PC-9 (cell line): ENCODE measurements at places on chromosomes 3 and 15. TPM values are rescaled to one million over a fixed set of nuclear protein-coding genes. Genes with fewer than 3 reads are reported as not detected.

DNA sequence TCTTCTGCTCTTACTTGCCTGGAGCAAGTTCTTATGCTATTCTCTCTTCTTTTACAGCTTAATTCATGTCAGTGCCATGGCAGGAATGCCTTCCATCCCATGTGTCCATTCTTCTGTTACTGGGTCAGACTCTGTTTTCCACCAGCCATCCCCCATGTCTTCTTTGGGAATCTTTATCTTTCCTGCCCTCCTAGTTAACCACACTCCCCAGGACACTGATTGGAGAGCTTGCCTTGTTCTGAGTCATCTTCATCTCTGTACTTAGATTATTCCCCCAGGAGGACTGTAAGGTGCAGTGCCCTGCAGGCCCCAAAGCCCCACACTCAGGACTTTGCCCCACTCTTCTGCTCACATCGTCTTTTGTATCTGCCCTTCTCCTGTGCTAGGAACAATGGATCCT is 3.6 kb downstream of the ABHD17C start:
- no peaks in the 10 kb centered on the region for H3K27me3 ChIP-seq
- H3K4me3 ChIP-seq: peak overlapping the region; percentile 99; the same call in 1 of the 2 replicates
- peaks cover 64% of the 10 kb centered on the region for H3K4me1 ChIP-seq
- H3K36me3 ChIP-seq: peaks cover 18% of the 10 kb centered on the region
- no peak for DNase-seq

DNA sequence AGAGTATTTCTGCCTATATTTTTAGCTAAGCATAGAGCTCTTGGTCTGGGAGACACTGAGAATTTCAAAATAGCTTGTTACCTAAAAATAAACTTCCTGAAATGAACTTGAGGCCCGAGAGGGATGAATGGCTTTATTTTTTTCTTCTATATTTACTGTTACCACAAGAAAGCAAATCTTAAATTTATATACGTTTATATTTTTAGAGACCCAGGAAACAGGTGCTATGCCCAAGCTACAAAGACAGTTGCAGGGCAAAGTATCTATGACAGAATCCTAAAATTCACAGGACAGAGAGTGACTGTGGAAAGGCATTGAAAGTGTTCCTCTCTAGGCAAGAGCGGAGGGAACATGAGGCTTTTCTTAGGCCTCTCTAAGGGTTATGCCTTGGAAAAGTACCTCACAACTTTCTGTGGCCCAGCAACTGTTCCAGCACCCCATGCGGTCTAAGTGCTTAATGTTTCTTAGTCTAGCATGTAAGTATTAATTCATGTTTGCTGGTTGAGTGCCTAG is 36.5 kb downstream of the TGFBR2 start:
- no peak for DNase-seq
- H3K4me1 ChIP-seq: no peaks in the 10 kb centered on the region
- H3K36me3 ChIP-seq: no peaks in the 10 kb centered on the region
- no peak overlapping the region for H3K27ac ChIP-seq

DNA sequence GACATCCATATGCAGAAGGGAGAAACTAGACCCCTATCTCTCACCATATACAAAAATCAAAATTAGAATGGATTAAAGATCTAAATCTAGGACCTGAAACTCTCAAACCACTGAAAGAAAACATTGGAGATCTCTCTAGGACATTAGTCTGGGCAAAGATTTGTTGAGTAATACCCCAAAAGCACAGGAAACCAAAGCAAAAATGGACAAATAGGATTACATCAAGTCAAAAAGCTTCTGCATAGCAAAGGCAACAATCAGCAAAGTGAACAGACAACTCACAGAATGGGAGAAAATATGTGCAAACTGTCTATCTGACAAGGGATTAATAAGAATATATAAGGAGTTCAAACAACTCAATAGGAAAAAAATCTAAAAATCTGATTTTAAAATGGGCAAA is 54.8 kb downstream of the MYO9A start:
- H3K4me3 ChIP-seq: no peak overlapping the region
- no peak for DNase-seq
- no peaks in the 10 kb centered on the region for H3K27me3 ChIP-seq
- H3K27ac ChIP-seq: no peak overlapping the region
- no peaks in the 10 kb centered on the region for H3K4me1 ChIP-seq

- H3K4me1 ChIP-seq: peaks cover 34% of the 10 kb centered on the region
- H3K4me3 ChIP-seq: no peak overlapping the region
- peaks cover 13% of the 10 kb centered on the region; the same call in 1 of the 2 replicates for H3K27me3 ChIP-seq
- no peaks in the 10 kb centered on the region for H3K36me3 ChIP-seq
Observed at GRCh38 chr3:127070776-127071175, 87.9 kb downstream of the PLXNA1 start.

DNA sequence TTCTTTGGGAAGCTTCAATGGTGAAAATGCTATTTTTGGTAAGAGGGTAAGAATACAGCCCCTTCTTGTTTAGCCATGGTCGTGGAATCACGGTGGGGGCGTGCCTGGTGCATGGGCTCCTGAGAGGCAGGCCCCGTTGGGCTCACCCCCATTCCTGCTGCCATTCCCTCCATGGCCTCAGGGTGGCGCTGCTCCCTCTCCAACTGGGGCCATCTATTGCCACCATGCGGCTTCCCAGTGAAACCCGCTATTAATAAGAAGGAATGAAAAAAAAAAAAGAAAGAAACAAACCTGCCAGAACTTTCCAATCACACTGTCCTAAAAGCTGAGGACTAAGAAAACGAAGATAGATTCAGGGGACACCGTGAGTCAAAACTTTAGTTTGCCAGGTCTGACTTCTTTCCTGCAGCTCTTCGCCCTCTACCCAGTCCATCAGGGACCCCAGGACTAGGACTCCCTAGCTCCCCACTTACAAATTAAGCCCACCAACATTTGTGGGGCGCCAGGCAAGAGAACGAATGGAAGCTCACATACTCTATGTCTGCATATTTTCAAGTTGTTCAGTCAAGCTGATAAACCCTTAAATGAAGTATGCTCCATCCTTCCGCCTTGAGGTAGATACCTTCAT is 30.6 kb upstream of the ABHD2 start:
- DNase-seq: peak; percentile 90
- no peaks in the 10 kb centered on the region for H3K27me3 ChIP-seq
- H3K4me3 ChIP-seq: no peak overlapping the region

DNA sequence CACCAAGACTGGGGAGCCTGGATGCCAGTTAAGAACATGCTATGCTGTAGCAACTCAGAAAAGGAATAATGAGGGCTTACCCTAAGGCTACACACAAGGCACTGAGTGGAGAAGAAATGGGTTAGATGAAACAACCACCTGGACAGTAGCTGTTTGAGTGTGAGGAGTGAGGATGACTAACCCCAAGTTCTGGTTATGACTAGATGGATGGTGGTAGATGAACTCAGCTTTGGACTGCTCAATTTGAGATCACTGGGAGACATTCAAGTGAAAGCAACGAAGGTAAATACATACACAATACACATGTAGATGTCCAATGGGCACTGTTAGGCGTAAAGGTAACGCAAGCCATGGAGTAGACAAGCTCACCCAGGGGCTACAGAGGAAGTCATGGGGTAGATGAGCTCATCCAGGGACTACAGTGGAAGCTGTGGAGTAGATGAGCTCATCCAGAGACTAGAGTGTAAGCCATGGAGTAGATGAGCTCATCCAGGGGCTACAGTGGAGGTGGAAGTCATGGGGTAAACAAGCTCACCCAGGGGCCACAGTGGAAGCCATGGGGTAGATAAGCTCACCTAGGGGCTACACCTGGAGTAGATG is 98.3 kb downstream of the ANO10 start:
- no peaks in the 10 kb centered on the region for H3K27me3 ChIP-seq
- H3K27ac ChIP-seq: no peak overlapping the region
- H3K36me3 ChIP-seq: no peaks in the 10 kb centered on the region
- H3K4me3 ChIP-seq: no peak overlapping the region
- no peaks in the 10 kb centered on the region for H3K4me1 ChIP-seq

- H3K36me3 ChIP-seq: no peaks in the 10 kb centered on the region
- H3K4me1 ChIP-seq: no peaks in the 10 kb centered on the region
- no peaks in the 10 kb centered on the region for H3K27me3 ChIP-seq
- H3K27ac ChIP-seq: no peak overlapping the region
Observed at GRCh38 chr3:65751123-65751700, 287.5 kb downstream of the MAGI1 start.

- H3K4me1 ChIP-seq: peaks cover 90% of the 10 kb centered on the region
- no peak overlapping the region for H3K4me3 ChIP-seq
- DNase-seq: no peak
- H3K27ac ChIP-seq: peak overlapping the region; percentile 57
- no peaks in the 10 kb centered on the region for H3K27me3 ChIP-seq
- peaks cover 9% of the 10 kb centered on the region; the same call in 1 of the 2 replicates for H3K36me3 ChIP-seq
Observed at GRCh38 chr15:89107984-89108383, 19.7 kb downstream of the ABHD2 start.

DNA sequence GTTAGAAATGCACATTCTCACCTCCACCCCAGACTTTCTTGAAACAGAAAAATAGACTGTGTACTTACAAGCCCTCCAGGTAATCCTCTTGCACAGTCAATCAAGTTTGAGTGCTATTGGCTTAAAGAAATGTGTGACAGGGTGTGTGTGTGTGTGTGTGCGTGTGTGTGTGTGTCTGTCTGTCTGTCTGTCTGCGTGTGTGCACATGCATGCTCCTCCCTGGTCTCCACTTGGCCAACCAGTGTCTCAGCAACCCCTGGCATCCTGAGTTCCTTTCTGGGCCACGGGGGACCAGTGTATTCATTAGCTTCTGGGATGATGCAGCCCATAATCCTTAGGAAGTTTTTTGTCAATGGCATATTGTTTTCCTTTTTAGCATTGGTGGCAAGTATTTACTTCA is 128.8 kb upstream of the IL12A start:
- H3K4me3 ChIP-seq: no peak overlapping the region
- no peaks in the 10 kb centered on the region for H3K36me3 ChIP-seq
- no peaks in the 10 kb centered on the region for H3K27me3 ChIP-seq
- DNase-seq: no peak
- H3K4me1 ChIP-seq: peaks cover 12% of the 10 kb centered on the region
- H3K27ac ChIP-seq: no peak overlapping the region

GRCh38 chr3:20743553-20744321 is 557.7 kb upstream of the SGO1 start:
- H3K4me1 ChIP-seq: no peaks in the 10 kb centered on the region
- H3K27ac ChIP-seq: no peak overlapping the region
- no peaks in the 10 kb centered on the region for H3K27me3 ChIP-seq
- H3K4me3 ChIP-seq: no peak overlapping the region

DNA sequence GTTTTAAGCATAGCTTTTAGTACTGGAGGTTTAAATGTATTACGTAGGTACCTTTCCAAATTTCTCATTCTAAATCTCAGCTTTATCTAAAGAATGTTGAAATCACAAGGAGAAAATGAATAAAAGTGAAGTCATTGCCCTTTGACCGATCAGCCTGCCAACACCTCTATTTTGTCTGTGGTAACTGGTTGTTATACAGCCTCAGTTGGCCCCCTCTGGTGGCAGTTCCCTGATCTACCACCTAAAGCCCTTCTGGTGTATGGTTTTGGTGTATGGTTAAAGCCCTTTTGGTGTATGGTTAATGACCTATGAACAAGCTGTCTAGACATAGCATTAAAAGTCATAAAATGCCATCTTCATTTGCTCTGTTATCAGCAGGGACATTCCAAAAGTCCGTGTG is 378.2 kb upstream of the AZI2 start:
- no peaks in the 10 kb centered on the region for H3K36me3 ChIP-seq
- H3K27me3 ChIP-seq: no peaks in the 10 kb centered on the region
- H3K27ac ChIP-seq: no peak overlapping the region
- no peaks in the 10 kb centered on the region for H3K4me1 ChIP-seq
- DNase-seq: peak; percentile 23

DNA sequence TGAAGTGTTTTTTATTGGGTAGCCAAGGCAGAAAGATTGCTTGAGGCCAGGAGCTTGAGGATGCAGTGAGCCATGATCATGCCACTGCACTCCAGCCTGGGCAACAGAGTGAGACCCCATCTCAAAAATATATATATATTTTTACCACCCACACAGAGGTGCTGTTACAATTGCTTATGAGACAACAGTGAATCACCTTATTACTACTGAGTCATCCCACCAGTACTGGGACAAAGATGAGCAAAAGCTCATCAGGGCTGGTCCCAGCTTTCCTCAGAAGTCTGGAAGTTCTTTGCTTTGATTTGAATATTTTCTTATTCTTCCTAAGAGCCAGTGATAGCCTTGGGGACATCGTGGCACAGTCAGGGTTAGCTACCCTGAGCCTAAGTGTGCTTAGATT is 207.7 kb downstream of the SOX2 start:
- H3K36me3 ChIP-seq: no peaks in the 10 kb centered on the region
- H3K4me3 ChIP-seq: no peak overlapping the region

GRCh38 chr3:196835086-196835485 is 32.6 kb upstream of the SENP5 start:
- no peak overlapping the region for H3K27ac ChIP-seq
- H3K4me3 ChIP-seq: no peak overlapping the region
- DNase-seq: no peak
- no peaks in the 10 kb centered on the region for H3K27me3 ChIP-seq

DNA sequence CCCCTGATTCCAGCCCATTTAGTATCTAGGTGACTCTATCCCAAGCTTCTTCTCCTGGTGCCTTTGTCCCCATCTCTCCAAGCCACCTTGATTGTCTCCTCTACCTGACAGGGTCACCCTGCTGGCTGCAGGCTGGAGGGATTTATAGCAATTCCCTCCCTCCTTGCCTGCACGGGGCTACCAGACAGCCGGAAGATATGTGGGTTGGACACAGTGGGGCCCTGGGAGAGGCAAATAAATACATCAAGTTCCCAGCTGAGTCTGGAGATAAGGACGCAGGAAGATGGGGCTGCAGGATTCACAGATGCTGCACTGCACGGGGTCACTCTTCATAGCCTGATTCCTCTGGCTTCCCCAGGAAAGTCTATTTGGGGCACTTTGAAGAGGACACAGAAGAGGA is 9.3 kb upstream of the ISLR2 start:
- H3K4me3 ChIP-seq: no peak overlapping the region
- no peaks in the 10 kb centered on the region for H3K36me3 ChIP-seq
- no peaks in the 10 kb centered on the region for H3K4me1 ChIP-seq
- H3K27ac ChIP-seq: no peak overlapping the region
- H3K27me3 ChIP-seq: peaks cover 20% of the 10 kb centered on the region

DNA sequence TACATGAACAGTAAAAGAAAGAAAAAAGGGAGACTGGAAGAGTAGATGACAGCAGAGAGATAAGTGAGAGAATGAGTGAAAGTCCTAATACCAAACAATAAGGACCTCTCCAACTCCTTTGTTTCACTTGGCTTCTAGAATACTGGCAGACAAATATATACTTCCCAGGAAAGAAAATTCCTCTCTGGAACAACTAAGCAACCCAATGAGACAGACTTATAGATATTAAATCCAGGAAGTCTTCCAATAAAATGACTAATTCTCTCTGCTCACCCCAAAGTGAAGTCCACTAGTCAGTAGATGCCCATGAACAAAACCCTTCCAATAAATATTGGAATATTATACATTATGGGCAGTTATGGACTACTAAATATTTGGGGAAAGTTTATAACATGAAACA is 114.2 kb downstream of the NEDD4 start:
- H3K27ac ChIP-seq: no peak overlapping the region
- no peaks in the 10 kb centered on the region for H3K27me3 ChIP-seq
- no peaks in the 10 kb centered on the region for H3K4me1 ChIP-seq
- H3K36me3 ChIP-seq: no peaks in the 10 kb centered on the region
- no peak overlapping the region for H3K4me3 ChIP-seq

Gene HRG
- total RNA-seq: 0.58 and 1.3 TPM in 2 replicates

Gene TRPC1
- total RNA-seq: 3.8 and 6.9 TPM in 2 replicates

Gene UQCRC1
- 255 and 264 TPM in 2 replicates for total RNA-seq

Gene MESP1
- 8.5 and 17.8 TPM in 2 replicates for total RNA-seq

Gene TNNC1
- total RNA-seq: 8.3 and 8.4 TPM in 2 replicates

Gene UBA7
- total RNA-seq: 48.6 and 56.5 TPM in 2 replicates

Gene NDN
- total RNA-seq: not detected in 2 replicates

Gene IL1RAP
- total RNA-seq: 8.4 and 13.3 TPM in 2 replicates

Gene OR5K2
- not detected in 2 replicates for total RNA-seq
